CD4-positive, alpha-beta T cell treated with Interleukin-15 for 1 hour (primary cell): ENCODE measurements at places on chromosomes 6 and 20.

- no peak for DNase-seq
Observed at GRCh38 chr6:21870076-21870730, 276.7 kb downstream of the SOX4 start.

DNA sequence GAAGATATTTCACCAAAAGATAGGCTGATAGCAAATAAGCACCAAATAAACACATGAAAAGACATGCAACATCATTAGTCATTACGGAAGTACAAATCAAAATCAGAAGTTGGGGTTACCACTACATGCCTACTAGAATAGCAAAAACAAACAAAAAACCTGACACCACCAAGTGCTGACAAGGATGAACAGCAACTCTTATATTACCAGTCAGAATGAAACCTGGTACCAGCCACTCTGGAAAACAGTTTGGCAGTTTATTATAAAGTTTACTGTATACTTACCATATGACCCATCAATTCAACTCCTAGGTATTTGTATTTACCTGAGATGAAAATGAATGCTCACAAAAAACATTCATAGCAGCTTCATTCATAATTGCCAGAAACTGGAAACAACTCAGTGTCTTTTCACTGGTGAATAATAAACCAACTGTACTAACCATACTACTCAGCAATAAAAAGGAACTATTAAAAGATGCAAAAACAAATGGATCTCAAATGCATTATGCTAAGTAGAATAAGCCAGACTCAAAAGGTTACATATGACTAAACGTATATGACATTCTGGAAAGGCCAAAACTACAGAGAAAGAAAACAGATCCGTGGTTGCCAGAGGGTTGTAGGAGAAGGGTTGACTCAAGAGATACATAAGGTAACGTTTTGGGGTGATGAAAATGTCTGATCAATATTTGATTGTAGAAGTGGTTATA, 33.0 kb downstream of the NUP153 start:
- no peak for DNase-seq

- DNase-seq: no peak
Observed at GRCh38 chr6:83202031-83202430, 8.9 kb downstream of the RWDD2A start.

DNA sequence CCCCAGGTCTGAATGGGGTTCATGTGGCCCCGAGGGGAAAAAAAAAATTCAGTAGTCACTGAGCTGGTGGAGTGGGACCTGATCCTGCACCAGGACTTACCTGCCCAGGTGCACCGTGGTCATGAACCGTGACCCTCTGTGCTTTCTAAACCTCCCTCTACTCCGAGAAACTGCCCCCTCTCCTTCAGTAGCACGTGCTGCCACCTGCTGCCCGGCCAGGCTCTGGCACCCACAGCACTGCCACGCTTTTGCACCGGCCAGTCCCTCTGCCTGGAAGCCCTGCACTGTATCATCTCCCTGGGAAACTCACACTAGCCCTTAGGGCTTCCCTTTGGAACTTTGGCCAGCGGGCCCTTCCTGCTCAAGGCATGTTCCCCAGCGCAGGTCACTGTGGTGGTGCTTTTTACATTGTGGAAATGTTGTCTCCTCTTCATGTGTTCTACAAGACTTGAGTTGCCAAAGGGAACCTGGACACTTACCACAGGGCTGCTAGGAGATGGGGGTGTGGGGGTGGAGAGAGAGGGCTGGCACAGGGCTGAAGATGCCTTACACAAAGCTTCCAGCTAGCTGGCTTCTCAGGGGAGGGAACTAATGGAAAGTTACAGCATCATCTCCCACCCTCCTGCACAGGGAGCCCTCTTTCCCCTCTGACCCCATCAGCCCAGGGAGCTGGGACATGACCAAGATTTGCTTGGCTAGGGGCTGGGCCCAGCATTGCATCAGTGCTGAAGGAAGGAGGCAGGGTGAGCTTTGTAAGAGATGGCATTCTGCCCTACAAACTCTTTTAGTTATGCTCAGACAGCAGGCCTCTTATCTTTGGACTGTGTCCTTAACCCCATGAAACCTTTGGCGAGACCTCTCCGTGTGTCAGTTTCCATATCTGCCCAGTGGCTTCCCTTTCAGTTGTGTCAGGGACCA, 2.5 kb upstream of the PTPRT start:
- DNase-seq: no peak

DNA sequence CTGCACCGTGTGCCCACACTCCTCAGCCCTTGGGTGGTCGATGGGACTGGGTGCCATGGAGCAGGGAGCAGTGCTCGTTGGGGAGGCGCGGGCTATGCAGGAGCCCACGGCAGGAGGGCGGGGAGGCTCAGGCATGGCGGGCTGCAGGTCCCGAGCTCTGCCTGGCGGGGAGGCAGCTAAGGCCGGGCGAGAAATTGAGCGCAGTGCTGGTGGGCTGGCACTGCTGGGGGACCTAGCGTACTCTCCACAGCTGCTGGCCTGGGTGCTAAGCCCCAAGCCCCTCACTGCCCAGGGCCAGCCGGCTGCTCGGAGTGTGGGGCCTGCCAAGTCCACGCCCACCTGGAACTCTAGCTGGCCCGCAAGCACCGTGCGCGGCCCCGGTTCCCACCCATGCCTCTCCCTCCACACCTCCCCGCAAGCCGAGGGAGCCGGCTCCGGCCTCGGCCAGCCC, 55.9 kb upstream of the ECI2 start:
- no peak for DNase-seq

GRCh38 chr20:21719592-21720214, 14.2 kb downstream of the PAX1 start:
- DNase-seq: no peak

DNA sequence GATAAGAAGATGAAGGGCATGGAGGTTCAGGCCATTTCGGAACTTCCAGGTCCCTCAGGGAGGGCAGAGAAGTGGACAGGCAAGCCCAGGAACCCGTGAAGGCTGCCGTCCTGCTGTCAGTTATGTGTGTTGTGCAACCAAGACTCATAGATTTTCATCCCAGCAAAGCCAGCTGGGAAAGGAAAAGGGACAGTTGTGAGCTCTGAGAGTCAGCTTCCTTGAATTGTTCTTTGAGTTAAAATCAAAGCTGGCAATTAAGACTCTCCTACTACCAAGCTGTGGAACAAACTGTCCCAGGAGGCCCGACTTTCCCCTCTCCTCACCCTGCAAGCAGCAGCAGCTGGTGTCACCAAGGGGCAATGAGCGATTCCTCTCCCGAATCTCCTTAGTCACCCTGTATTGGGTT, 46.3 kb upstream of the IYD start:
- DNase-seq: no peak

- DNase-seq: no peak
Observed at GRCh38 chr6:14001329-14002012, 76.7 kb downstream of the RNF182 start.

DNA sequence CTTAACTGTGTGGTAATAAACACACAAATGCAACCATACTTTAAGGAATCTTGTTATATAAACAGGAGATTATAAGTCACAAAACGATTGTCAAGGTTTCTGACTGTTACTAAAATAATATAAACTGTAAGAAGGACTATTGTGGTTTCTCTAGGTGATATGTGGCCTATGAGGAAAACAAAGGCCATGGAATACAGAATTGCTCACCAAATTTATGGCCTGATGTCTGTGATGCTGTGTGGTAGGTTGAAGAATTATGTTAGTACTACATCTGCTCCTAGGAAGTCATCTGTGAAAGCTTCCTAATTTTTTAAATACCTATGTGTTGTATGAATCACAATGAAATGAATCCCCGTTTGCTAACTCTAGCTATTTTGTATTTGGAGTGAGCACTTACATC, 875.4 kb upstream of the MAP3K7 start:
- no peak for DNase-seq

DNA sequence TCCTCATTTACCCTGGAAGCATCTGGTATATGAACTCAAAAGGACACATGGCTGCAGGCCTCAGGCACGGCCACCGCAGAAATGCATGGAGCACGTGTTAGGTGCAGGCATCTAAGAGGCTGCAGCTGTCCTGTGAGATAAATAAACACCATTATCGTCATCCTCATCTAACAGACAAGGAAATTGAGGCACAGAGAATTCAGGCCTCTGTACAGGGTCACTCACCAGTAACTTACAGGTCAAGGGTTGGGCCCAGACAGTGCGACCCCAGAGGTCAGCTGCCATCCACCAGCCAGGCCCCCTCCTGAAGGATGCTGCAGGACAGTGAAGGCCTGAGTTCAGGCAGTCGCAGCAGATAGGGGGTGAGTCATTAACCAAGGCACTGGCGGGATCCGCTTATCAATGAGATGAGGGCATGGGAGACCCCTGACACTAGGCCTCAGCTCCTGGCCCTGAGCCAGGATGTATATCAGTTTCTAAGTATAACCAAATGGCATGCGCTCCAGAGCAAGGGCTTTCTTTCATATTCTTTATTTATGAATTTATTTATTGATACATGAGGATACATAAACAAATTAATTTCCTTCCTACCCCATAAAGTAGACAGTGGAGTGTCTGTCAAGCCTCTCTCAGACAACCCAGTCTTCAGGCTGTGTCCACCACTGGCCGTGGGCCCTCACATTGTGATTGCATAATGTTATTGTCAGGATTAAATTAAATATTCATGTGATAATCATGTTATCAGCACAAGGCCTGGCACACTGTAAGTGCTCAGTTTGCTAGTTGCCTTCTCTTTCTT, 316.9 kb downstream of the QKI start:
- no peak for DNase-seq
